ENCODE measurements at places on chromosomes 16 and 17.

GRCh38 chr16:85449885-85450245 is 163.3 kb upstream of the GSE1 start:
- DNase-seq, result no peak

DNA sequence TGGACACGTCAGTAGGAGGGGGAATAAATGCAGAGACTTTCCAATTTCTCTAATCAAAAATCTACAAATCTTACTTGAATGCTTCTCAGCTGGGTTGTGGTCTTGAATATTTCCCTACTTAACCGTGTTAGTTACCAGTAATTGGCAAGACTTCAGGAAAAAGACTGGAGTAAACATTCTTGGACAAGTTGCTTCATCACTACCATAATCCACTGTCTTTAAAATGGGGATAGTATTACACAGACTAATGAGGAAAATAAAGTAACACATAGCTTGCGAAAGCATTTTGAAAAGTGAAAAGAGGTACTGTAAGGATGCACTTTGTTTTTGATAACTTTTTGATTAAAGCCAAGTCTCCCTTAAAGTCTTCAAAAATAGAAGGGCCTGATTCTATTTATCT is 18.4 kb downstream of the MYH1 start:
- DNase-seq, result no peak

GRCh38 chr17:64183815-64184214 is 53.9 kb upstream of the ERN1 start:
- DNase-seq, result no peak

DNA sequence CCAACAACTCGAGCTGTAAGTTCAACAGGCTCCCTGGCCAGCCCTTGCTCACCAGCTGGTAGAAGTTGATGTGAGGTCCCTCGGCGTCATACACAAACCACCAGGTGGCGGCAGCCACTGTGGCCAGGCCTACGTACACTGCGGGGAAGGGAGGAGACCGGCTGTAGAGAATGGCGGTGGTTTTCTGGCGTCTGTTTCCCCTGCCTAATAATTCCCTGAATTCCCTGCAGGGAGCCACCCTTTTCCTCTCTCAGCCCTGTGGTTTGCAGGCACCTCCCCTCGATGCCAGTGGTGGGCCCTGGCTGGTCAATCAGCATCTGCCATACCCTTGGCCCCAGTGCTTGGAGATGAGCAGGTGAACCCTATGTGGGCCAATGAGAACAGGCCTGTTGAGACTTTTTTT is 18.9 kb upstream of the P2RX1 start:
- no peak for DNase-seq

DNA sequence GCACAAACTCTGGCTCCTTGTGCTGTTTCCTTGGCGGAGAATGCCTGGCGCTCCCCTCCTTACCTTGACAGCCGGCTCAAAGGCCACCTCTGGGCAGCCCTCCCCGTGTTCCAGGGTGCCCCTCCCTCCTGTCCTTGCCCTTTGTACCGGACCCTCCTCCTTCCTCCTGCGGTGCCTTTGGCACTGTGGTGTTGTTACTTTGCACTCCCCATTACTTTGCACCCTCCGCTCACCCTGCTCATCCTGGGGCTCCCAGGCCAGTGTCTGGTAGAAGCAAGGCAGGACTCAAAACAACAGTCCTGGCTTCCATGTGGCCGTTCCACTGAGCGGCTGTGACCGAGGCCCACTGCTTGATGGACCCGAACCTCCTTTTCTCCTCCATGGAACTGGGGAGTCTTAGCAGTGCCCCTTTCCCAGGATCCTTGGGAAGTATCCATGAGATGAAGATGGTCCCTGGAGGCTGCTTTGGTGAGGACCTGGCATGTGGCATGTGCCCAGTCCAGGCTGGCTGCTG is 147.8 kb downstream of the CMIP start:
- DNase-seq, result no peak

GRCh38 chr16:48011878-48012658 is 143.7 kb downstream of the ABCC12 start:
- DNase-seq, result no peak

DNA sequence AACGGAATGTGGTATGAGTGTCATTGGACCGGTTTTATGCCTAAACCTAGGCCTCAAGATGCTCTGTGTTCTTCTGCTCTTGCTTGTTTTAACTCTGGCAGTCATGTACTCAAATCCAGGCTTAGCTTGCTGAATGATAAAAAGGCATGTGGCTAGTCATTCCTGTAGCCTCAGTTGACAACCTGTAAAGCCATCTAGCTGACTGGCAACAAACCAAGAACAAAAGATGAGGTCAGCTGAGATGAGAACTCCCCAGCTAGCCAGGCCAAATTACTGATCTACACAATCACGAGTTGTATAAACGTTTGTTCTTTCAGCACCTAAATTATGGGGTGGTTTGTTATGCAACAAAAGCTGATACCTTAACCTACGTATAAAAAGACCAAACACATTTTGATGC is 1406.0 kb upstream of the CDH8 start:
- DNase-seq, result no peak

DNA sequence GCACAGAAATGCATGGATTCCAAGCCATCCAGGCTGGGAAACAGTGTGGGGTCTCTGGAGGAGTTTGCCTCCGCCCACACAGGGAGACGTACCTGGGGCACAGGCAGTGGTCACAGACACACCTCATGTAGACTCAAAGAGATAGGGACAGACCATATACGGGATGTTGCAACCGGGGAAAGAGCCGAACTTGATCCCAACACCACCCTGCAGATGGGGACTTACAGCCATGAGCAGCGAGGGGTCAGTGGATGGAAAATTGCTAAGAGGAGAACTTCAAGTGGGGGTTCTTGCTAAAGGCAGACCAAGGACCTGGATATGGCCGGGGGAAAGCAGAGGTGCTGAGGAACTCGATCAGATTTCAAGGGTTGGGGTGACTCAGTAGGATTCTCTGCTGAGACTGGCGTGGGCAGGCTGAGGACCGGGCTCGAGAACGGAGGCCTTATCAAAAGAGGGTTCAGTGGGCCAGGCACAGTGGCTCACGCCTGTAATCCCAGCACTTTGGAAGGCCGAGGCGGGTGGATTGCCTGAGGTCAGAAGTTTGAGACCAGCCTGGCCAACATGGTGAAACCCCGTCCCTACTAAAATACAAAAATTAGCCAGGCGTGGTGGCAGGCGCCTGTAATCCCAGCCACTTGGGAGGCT is 12.0 kb upstream of the DNAH17 start:
- no peak for DNase-seq

DNA sequence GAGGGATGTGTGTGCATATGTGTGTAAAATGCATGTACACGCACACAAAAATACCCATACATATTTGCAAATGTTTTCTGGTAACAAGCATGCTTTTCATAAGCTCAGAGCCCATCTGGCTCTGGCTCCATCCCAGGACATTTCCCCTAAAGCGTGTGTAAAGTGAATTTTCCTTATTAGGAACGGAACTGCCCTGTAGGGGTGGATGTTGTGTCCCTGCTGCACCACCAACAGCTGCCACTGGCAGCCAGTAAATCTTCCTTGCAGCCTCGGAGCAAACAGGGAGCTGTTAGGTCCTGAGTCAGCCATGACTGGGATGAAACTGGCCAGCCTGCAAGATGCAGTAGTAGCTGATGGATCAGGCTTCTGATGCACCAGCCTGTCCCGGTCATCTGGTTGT is 393.5 kb downstream of the UTP18 start:
- DNase-seq, result no peak

- no peak for DNase-seq
Observed at GRCh38 chr16:79392081-79392480, 208.5 kb downstream of the MAF start.

DNA sequence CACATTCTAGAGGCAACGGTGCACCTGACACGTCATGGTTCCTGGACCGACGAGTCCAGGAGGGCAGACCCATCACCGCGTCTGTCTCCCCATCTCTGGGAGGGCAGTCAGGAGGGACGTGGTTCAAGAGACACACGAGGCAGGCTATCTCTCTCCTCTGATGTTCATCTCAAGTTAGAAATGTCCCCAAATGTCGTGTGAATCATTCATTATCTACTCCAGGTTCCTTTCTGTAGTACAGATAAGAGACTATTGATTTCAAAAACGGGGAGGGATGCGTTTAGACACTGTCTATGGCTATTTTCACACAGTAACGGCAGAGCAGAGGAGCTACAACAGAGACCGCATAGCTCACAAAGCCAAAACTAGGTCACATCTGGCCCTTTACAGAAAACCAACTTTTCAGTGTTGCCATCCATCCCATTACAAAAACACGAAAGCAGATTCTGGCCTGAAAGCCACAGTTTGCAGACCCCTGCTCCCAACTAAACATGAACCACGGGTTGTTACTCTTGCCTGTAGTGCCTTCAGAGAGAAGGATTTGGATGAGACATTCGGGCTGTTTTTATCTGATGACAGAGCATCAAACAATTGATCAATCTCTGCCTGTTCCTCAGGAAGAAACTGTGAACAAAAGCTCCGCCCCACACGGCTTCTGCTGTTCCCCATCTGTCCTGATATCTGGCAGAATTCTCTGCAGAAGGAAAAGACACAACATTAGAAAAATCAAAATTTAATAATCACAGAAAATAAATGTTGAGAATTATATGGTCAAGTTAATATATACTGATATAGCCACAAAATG is 6.8 kb downstream of the MEAK7 start:
- no peak for DNase-seq

GRCh38 chr17:21301593-21302550 is 17.4 kb downstream of the MAP2K3 start:
- no peak for DNase-seq

DNA sequence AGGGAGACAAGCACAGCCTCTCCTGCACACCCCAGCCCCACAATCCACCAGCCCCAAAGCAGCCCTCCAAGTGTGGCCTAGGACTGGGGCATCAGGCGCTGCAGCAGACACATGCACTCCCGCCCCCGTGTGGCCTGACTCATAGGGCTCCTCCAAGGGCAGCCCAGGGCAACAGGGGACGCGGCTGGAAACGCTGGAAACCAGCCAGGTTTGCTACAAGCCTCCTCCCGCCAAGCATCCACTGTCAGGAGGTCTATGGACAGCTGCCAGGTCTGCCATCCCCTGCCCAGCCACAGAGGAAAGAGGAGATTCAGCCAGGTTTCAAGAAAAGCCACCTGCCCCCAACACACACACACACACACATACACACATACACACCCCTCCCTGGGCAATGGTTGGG is 25.8 kb downstream of the SRCIN1 start:
- no peak for DNase-seq

GRCh38 chr17:58081646-58082340 is 1.4 kb upstream of the DYNLL2 start:
- DNase-seq, result no peak

GRCh38 chr16:64253525-64253924 is 868.3 kb downstream of the CDH11 start:
- no peak for DNase-seq

DNA sequence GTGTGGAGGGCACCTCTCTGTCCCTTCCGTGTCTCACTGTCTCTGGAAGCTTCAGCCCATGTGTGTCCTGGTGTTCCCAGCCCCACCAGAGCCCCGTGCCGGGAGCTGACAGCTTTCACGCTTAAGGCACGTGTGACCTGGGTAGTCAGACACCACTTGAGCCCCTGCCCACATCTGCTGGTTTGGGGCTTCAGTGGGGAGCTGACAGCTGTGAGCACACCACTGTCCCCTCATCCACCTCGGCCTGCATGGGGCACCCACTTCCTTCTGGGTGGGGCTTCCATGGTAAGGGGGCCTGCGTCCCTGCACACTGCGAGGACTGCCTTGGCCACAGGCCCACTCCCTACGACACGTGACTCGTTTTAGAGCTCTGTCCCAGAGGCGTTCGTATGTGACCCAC is 2.6 kb upstream of the TEDC2 start:
- DNase-seq, result no peak

GRCh38 chr16:4745274-4745569 is 10.9 kb downstream of the DNAAF8 start:
- DNase-seq, result no peak

GRCh38 chr17:72697602-72698146 is 394.8 kb downstream of the SLC39A11 start:
- DNase-seq, result no peak

GRCh38 chr17:64063088-64063487 is 42.7 kb upstream of the ICAM2 start:
- no peak for DNase-seq

DNA sequence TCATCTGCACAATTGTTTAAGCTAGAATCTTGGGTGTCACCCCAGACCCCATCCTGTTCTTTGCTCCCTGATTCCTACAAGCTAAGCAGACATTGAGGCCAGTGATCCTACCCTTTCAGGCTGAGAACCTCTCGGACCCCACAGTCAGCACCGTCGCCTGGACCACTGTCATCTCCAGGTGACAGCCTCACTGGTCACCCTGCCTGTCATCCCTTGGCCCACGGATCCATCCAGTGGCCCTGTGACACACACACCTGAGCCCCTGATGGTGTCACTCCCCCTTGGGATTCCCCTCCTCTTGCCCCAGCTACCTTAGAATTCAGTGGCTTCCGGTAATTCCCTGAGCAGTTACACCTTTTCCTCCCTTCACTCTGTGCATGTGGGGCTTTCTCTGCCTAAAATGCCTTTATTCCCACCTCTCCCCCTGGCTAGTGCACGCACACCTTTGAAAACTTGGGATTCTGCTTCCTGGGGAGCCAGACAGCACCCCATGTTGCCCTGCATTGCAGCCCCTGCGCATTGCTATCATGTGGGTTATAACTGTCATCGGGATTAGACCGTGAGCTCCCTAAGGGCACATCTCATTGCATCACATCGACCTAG is 3.0 kb downstream of the C16orf86 start:
- DNase-seq, result no peak

DNA sequence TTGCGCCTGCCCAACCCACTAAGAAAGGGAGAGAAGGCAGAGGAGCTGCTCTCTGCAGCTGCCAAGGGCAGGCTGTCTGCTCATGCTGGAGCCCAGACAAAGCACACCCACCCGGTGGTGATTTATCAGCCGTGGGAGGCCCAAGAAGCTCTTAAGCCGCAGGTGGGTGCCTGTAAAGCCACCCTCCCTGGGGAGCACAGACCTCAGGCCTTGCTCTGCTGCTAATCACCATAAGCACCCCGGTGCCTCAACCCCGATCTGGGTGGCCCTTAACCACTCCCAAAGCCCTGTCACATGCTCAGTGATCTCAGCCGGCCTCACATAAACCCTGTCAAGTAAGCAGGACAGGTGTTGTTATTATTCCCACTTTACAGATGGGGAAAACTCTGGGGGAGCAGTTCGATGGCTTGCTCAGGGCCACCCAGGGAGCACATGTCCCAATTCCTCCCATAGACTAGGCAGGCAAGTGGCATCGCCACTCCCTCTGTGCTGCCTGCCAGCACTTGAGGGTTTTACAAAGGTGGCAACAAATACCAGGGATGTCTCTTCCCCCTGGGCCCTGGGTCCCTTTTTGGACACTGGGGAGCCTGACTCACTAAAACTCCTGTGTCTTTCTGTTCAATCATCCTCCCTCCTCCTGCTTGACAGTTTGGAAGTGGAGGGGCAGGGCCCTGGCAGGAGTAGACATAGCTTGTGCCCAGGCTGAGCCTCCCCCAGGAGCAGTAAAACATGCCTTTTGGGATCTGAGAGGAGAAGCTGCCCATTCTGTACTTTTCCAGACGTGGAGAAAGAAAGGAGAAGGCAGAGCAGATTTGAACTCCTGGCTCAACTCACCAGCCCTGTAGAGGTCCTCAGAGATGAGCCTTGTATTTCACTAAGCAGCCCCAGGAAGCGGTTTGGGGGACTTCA is 299.3 kb downstream of the SOX9 start:
- DNase-seq, result no peak

GRCh38 chr17:80569924-80570323 is 25.3 kb downstream of the RPTOR start:
- DNase-seq, result no peak

GRCh38 chr17:77379832-77380231 is 239.1 kb downstream of the SEC14L1 start:
- DNase-seq, result no peak

- DNase-seq, result no peak
Observed at GRCh38 chr16:87924041-87924810, 12.1 kb downstream of the CA5A start.
